ENCODE measurements at places on chromosomes 2 and 18.

DNA sequence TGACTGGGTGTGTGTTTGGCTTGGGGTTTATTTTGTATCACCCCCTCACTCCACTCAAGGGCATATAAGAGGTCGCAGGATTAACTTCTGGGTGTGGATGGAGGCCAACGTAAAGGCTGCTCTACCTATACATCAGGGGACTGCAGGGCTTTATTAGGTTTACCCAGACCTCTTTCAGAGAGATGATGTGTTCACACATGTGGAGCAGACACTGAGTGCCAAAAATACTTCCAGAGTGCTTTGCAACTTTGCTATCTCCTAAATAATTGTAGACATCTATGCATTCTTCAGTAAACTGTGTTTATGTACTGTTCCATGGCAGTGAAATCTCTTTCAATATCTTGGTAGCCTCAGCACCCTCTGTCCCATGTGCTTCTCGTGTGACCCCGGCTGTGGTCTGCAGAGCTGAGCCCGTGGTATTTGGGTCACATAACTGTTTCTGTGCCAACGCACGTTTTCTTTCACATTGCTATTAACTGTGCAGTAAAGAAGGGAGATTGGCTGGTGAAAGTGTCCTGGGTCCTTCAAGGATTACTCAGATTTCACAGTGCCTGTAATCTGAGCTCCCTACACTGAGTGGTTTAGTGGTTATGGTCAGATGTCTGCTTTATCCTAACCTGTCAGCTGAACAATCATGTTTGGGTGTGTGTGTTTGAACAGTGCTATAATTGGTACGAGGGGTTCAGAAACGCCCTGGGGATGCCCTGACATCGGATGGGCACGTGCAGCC, 208.1 kb downstream of the VAPA start:
- peaks cover 22% of the 10 kb centered on the region for H3K4me1 ChIP-seq
- H3K27me3 ChIP-seq: no peaks in the 10 kb centered on the region
- no peak for DNase-seq
- H3K4me3 ChIP-seq: no peak overlapping the region
- H3K36me3 ChIP-seq: no peaks in the 10 kb centered on the region

DNA sequence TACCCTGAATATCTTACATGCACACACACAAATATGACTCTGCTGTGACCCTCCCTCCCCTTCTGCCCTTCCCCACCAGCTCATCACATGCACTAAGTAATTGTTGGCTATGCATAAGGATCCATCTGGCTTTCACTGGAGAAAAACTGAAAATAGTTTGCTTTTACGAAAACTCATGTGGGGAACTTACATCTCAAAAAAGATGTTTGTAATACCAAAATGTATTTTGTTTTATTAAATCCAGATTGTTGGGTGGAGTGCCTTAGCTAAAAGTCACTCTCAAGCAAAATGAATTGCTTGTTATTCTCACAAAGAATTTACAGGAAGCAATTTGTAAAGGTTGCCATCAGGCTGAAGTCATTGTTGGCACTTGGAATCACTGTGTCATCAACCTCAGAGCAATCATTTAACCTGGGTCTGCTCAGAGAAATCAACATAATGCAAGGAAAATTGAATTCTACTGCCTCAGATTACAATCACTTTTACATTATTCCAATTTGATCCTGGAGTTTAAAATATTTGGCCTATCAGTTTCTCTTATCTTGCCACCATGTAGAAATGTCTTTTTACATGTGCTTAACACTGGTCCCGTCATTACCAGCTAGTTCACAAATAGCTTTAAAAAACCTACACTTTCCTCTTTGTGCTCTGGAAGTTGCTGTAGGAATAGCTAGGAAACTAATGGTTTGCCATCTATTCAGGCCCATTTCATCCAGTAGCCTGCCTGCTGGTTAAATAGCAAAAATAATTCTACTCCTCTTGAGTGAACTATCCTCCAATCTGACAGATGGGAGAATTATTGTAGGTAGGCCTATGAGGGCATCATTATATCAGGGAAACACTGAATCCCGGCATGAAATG, 90.3 kb upstream of the TMEM17 start:
- no peaks in the 10 kb centered on the region for H3K36me3 ChIP-seq
- H3K4me3 ChIP-seq: no peak overlapping the region
- no peak for DNase-seq
- no peaks in the 10 kb centered on the region for H3K27me3 ChIP-seq
- no peaks in the 10 kb centered on the region for H3K4me1 ChIP-seq
- H3K27ac ChIP-seq: no peak overlapping the region

DNA sequence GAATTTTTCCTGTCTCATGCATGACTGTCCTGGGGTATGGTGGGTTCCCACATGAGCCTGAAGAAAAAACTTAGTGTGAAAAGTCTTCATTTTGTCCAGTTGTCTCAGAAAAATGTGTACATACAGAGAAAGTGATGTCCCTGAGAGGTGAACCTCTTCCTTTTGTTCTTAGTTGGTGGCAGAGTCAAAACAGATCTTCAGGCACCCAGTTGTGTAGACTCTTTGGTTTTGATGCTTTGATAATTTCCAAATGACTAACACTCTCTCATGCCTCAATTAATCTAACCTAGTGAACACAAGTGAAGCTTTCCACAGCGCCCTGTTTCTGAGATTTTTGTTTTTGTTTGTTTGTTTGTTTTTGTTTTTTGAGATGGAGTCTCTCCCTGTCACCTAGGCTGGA, 273.5 kb downstream of the PIK3C3 start:
- H3K36me3 ChIP-seq: no peaks in the 10 kb centered on the region
- H3K4me3 ChIP-seq: no peak overlapping the region
- H3K27ac ChIP-seq: no peak overlapping the region
- no peaks in the 10 kb centered on the region for H3K4me1 ChIP-seq

DNA sequence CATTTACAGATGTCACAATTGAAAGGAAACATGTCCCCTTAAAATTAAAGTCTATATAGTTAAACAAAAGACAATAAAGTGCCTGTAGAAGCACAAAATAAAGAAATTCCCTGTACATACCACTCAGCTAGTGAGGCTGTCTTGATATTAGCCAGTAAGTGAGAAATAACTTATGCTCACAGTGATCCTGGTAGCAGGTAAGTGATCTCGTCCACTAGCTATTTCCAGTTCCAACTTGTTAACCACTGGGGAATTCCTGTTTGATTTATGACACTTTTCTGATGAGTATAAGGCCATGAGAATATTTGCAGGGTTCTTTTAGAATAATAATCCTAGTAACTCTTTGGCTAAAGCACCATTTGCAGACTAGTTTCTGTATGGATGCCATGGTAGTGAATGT, 127.9 kb upstream of the PGAP1 start:
- DNase-seq: no peak
- H3K36me3 ChIP-seq: no peaks in the 10 kb centered on the region
- H3K27me3 ChIP-seq: no peaks in the 10 kb centered on the region
- H3K27ac ChIP-seq: no peak overlapping the region
- no peaks in the 10 kb centered on the region for H3K4me1 ChIP-seq
- H3K4me3 ChIP-seq: no peak overlapping the region

DNA sequence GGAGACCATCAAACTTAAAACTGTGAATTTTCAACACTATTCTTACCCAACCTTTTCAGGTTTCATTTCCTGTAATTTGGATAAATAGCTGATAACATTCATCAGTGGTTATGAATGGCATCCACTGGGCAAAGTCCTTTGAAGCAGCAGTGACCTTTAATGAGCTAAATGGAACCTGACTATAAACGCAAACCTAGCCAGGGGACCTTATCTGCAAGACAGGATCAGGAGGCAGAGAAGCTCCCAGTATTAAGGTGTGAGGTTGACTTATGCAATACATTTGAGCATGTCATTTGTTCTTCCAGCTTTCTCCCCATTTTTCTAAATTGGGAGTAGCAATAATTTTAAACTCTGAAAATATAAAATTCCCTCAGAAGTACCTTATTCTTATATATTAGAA, 38.4 kb downstream of the CREG2 start:
- no peak overlapping the region for H3K4me3 ChIP-seq
- H3K4me1 ChIP-seq: no peaks in the 10 kb centered on the region
- H3K36me3 ChIP-seq: no peaks in the 10 kb centered on the region

GRCh38 chr2:42923580-42924417, 131.4 kb upstream of the HAAO start:
- no peaks in the 10 kb centered on the region for H3K36me3 ChIP-seq
- H3K4me1 ChIP-seq: peaks cover 32% of the 10 kb centered on the region
- peak overlapping the region; percentile 75 for H3K27ac ChIP-seq
- no peaks in the 10 kb centered on the region for H3K27me3 ChIP-seq
- no peak overlapping the region for H3K4me3 ChIP-seq

Data from RWPE2 (cell line).